Neural progenitor cell (in vitro differentiated cells): ENCODE measurements at places on chromosomes 16 and 17.

- DNase-seq = no peak
These were observed 36.0 kb downstream of the ARHGAP23 start for GRCh38 chr17:38464251-38464722.

DNA sequence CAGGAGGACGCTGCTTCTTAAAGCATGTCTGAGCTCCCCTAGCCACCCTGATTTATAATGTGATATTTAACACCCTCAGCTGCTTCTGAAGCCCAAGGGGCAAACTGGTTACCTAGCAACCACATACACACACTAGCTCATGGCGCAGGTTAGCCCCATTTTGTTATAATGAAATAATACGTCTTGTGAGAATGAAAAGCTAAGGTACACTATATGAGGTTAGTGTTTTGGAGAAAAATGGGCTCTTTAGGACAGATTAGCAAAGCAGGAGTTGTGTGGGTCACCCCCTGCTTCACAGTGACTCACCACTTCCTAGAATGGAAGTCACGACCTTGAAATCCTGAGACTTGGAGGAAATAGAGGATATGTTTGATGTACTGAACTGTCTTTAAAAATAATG, 404.8 kb upstream of the HSBP1 start:
- no peak for DNase-seq

DNA sequence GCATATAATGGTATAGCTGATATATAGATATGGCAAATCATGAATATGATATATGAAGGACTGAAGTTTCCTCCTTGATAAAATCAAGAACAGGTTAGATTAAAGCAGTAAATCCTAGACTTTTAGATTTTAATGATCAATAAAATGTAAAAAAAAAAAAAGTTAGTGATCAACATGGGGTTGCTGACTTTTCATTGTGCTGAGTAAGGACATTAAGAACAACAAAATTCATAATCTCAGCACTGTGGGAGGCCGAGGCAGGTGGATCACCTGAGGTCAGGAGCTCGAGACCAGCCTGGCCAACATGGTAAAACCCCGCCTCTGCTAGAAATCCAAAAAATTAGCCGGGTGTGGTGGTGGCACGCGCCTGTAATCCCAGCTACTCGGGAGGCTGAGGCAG, 10.4 kb upstream of the CHD3 start:
- no peak for DNase-seq

DNA sequence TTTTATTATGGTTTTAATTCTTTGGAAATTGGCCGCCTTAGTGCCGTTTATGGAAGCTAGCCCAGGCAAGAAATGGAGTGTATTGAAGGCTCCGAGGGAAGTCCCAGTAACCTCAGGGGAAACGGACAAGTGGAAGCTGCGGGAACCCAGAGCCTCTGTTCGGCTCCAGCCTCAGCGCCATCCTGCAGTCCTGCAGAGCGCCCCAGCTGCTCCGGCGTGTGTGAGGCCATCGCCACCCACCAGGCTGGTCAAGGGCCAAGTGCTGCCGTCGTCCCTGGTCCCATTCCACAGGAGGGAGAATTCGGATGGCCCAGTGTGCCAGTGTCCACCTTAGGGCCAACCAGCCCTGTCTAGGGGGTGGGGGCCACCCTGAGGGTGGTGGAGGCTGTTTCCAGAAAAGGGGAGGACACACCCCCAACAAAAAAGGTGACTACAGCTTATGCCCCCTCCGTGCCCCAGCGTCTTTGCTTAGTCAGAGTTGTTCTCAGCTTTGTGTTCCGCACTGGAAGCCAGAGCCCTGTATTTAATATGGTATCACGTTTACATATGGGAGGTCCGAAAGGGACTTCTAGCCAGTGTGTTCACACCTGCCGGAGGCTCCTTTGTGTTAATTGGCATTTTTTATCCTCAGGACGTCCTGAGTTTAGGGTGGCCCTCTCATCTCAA, 13.0 kb downstream of the MGRN1 start:
- DNase-seq = no peak

DNA sequence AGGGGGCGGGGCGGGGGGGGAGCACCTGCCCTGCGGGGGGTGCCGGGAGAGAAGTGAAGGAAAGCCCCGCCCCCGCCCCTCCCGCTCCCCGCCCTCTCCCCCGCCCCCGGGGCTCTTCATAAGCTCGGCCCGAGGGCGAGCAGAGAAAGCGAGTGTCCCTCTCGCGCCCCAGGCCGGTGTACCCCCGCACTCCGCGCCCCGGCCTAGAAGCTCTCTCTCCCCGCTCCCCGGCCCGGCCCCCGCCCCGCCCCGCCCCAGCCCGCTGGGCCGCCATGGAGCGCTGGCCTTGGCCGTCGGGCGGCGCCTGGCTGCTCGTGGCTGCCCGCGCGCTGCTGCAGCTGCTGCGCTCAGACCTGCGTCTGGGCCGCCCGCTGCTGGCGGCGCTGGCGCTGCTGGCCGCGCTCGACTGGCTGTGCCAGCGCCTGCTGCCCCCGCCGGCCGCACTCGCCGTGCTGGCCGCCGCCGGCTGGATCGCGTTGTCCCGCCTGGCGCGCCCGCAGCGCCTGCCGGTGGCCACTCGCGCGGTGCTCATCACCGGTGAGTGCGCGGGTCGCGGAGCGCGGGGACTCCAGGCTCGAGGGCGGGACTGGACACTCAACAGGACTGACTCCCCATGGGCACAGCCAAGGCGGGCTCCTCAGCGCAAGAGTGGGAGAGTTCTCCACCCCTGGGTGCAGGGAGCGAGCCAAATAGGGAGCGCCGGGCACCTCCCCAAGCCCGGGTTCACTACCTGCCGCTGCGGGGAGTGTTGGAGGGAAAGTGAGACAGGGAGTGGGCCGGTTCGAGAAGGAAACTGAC, at the start of gene HSD11B2:
HSD11B2 (plus strand) TSS at position 145 of the 798 bp plus-strand sequence; CDS start at position 273, 128 bp downstream.
- peak; percentile 91 for DNase-seq

- DNase-seq = no peak
These were observed 6.7 kb downstream of the MPP3 start for GRCh38 chr17:43826206-43826605.

DNA sequence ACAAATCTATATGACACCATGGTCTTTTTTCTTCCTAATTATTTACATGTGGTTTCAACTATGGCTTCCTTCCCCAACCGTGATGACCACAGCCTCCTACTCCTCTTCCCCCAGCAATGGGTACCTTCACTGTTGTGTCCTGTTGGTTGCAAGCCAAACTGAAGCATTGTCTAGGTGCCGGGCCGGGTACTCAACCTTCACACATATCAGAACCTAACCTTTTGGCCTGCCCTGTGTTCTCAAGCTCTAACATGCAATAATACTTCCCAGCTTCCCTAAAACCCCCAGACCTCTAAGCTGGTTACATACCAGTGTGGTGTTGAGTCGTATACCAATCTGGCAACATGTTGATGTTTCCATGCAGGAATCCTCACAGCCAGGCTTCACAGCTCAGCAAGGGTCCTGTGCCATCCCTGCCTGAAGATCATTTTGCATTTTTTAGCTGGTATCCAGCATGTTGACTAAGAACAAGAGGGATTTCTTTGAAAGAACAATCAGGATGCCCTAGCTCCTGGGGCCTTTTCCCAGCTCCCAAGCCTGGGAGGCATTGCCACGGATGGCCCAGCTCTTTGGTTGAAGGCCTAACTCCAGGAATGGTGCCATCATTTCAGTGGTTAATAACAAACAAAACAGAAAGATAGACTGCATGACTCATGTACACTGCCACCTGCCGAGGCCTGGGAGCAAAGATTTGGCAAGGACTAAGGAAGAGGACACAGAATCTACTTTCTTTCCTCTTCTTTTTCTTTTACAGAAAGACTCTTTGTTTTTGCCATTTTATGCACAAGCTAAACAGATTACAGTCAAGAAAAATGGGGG, 373.7 kb upstream of the SALL1 start:
- no peak for DNase-seq

- DNase-seq = peak; percentile 60
These were observed 435 bp downstream of the RPRML start for GRCh38 chr17:46978489-46979146.

GRCh38 chr17:80364091-80364691, 50.8 kb upstream of the ENDOV start:
- peak; percentile 63 for DNase-seq

- DNase-seq = no peak
These were observed 23.8 kb downstream of the MINK1 start for GRCh38 chr17:4856937-4857314.
